ENCODE measurements at places on chromosomes 12 and 14.

GRCh38 chr14:103862393-103862782 is 15.0 kb upstream of the PPP1R13B start:
- no peak for DNase-seq

DNA sequence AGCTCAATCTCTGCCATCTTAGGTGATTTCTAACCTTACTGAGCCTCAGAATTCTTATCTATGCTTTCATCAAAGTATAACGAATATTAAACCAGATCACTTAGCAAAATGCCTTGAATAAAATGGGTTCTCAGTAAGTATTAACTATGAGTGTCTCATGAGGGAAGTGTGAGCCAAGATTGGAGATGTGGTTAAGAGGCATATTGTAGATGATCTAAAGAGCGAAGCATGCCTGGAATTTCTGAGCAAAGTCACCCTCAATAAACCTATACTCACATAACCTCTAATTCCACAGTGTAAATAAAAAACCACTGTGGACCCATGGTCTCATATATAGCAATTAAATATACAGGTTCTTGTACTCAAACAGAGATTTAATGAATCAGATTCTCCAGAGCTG is 193.1 kb upstream of the FSCB start:
- DNase-seq: no peak

GRCh38 chr12:11553871-11554533 is 95.5 kb upstream of the ETV6 start:
- DNase-seq: peak; percentile 47

DNA sequence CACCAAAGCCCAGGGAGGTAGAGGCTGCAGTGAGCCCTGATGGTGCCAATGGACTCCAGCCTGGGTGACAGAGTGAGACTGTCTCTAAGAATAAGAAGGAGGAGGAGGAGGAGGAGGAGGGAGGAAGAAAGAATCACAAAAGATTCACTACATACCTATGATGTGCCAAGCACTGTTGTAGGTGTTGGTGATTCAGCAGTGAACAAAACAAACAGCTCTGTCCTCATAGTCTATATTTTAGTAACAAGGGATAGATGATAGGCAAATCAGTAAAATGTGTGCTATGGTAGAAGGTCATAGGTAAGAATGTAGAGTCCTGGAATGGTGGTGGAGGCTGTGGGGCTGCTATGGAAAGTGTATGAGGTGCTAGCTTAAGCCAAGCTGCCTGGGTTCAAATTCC is 18.0 kb upstream of the ABHD12B start:
- no peak for DNase-seq

GRCh38 chr12:66044731-66045130 is 85.8 kb downstream of the LLPH start:
- DNase-seq: no peak

DNA sequence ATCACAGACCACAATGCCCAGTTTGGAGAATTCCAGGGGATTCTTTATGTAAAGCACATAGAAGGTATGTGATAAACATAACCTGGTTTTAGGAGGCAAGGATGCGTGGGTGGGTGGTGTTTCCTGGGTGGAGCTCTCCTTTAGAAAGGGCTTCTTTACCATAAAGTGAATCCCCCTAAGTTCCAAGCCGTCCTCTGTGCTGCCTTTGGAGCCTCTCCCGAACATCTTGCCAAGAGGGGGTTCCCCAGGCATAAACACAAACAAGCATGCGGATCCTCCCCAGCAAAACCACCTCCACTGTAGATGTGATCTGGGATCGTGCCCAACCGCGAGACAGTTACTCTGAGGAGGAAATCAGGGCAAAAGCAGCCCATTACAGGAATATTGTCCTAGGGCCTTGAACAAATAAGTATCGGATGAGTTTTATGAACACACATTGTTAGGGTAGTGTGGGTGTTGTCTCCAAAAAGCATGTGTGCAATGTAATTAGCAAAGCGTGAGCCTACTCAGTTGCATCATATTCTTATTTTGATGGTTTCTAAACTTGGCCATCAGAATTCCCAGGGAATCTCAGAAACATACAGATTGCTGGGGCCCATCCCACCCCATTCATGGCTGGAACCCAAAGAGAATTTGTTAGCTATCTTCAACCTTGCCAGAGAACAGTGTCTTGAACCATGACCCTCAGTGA is 48.8 kb upstream of the CORO1C start:
- no peak for DNase-seq

GRCh38 chr14:61077951-61078720 is 97.1 kb downstream of the SLC38A6 start:
- DNase-seq: no peak

DNA sequence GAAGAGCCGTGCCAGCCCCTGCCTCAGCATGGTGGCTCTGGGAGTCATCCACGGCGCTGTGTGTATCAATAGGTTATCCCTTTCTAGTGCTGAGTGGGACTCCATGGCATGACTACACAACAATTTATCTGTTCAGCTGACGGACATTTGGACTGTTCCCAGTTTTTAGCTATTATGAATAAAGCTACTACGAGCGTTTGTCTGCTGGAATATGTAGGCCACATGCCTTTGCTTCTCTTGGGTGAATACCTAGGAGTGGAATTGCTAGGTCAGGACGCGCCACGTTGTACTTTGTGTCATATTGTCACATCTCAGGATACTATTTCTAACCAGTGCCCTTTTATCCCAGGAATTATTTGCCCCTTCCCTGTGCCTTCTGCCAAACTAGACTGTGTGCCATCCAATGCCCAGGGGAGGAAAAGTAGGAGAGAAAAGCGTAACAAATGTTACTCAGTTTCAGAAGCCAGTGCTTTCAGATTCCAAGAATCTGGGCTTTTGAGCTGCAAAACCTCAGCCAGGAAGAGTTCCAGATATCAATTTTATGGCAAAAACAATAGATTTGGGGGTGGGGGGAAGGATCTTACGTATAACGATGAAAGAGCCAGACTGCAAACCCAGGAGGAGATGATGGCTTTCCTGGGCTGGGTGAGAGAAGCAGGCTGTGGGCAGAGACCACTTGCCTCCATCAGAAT is 62.5 kb upstream of the NCOR2 start:
- no peak for DNase-seq

DNA sequence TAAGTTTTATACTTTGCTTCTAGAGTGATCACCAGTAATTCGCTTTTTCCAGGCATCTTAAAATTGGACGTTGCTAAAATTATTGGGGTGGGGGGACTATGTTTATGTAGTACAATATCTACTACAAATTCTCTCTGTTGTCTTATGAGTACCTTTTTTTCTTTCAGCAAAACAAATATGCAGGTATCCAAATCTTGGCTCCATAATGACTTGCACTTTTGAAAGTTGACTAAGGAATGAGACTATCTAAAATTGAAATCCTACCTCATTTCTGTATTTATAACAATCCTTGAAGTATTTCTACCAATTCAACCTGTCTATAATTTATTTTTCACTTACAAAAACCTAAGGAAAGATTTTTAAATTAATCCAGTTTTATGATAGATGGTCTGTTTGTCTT is 2.4 kb downstream of the DYNC1H1 start:
- no peak for DNase-seq

DNA sequence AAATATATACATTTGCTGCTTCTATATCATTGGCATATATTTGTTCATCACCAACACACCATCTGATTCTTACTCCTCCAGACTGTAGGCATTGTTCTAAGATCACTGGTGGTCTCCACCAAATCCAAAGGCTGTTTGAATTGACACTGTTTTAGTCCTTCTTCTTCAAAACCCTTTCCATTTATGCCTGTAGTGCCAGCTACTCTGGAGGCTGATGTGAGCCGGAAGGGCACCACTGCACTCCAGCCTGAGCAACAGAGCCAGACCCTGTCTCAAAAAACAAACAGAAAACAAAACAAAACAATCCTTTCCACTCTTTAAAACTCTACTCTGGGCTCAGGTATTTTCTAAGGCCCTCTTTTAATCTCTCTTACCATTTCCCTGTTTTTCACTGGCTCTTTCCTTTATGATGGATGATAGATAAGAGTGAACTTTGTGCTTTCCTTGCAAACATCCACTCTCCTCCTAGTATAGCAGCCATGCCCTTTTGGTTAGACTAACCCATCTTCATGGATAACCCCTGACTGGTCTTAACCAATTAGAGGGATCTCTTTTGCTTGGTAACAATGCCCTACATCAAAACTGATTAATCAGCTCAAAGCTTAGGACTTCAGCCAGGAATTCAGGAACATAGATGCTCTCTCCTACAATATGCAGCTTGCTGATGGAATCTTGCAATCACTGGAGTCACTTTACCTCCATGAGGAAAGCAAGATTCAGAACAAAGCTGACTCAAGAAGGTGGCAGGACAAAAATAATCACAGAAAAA is 24.9 kb downstream of the SPTSSA start:
- DNase-seq: no peak

DNA sequence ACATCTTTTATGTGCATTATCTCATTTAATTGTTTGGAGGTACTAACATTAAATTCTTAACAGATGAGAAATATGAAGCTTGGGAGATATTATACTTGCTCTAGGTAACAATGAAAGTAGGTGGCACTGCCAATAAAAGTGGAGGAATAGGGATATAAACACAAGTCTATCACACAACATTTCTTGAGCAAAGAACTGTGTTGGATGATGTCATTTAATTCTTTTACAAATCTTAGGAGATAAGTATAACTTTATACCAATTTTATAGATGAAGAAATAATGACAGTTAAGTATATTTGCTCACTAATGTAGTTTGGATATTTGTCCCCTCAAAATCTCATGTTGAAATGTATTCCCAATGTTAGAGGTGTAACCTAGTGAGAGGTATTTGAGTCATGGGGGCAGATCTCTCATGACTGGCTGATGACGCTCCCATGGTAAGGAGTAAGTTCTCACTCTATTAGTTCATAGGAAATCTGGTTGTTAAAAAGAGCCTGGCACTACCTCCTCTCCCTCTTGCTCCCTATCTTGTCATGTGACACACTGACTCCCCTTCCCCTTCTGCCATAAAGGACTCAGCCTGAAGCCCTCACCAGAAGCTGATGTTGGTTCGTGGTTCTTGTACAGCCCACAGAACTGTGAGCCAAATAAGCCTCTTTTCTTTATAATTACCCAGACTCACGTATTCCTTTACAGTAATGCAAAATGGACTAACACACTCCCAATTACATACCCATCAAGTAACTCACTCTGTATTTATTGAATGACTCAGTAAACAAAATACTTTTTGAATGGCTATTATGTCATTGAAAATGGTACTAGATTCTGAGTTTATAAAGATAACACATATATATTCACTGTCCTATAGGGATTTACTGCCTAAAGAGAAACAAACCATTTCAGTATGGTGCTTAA is 146.8 kb upstream of the KITLG start:
- DNase-seq: no peak

- DNase-seq: no peak
Measured at GRCh38 chr12:12398026-12398859, 41.4 kb downstream of the BORCS5 start.

DNA sequence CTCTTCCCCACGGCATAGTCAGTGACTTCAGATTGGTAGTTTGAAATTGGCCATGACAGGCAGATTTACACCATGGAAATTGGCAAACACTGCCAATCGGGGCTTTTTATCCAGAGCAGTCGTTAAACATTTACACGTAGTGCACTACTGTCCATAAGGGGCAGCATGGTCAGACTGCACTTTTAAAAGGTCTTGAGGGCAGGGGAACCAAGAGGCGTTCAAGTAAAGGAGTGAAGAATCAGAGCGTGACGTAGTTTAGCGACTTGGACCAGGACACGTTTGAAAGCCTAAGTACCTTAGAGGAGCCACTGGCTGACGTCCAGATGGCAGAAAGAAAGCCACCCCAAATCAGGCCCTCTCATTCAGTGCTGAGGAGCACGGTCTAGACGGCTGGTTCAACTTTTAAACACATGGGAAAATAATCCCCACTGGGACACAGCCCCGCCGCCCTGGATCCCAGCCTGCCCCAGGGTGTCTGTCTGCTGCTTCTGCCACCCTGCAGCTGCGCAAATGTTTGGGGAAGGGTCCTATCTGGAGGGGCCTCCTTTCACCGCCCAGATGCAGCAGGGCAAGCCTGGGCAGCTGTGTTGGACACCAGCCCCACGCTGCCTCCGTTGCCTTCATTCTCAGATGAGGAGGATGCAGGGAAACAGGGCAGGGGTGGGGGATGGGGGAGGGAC is 52.5 kb upstream of the PPP2R5C start:
- DNase-seq: no peak

- peak; percentile 72 for DNase-seq
Measured at GRCh38 chr14:98138666-98139065, 1133.3 kb downstream of the BCL11B start.

DNA sequence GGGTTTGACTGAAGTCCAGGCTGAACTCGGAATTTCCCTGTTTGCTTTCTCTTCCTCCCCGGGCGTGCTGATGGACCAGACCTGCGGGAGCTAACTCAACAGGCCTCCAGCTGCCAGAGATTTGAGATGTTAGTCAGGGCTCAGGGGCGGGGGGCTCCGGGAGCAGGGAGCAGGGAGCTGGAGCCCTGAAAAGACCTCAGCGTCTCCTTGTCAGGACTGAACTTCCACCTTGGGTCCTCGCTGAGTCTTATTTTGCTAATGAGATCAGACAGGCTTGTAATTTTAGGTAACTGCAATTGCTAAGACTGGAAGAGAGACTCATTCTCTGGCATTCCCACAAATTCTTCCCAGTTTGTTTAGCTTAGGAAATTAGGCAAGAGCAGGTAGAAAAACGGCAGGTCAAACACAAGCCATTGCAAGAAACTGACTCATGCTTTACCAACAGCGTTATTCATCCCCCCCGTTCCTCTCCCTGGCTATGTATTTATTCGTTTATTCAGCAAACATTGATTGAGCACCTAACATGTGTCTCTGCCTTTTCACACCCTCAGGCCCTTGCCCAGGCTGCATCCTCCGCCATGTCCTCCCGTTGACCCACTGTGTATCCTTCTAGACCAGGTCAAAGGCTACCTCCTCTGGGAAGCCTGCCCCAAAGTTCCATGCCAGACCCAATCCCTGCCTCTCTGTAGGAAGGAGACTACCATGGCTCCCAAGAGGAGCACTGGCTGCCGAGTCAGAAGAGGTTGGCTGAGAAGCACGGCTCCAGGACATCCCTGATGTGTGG is 80.4 kb upstream of the DIO3 start:
- no peak for DNase-seq
